AG10803 (cell line): ENCODE measurements at places on chromosomes 1 and 21.
A peak's percentile ranks its signal among the peaks of the same experiment; 100 is the strongest.

- DNase-seq = no peak
Observed at GRCh38 chr1:230781131-230781530, 33.9 kb downstream of the CAPN9 start.

GRCh38 chr1:201724766-201725118 is 104.2 kb upstream of the IPO9 start:
- DNase-seq = no peak

DNA sequence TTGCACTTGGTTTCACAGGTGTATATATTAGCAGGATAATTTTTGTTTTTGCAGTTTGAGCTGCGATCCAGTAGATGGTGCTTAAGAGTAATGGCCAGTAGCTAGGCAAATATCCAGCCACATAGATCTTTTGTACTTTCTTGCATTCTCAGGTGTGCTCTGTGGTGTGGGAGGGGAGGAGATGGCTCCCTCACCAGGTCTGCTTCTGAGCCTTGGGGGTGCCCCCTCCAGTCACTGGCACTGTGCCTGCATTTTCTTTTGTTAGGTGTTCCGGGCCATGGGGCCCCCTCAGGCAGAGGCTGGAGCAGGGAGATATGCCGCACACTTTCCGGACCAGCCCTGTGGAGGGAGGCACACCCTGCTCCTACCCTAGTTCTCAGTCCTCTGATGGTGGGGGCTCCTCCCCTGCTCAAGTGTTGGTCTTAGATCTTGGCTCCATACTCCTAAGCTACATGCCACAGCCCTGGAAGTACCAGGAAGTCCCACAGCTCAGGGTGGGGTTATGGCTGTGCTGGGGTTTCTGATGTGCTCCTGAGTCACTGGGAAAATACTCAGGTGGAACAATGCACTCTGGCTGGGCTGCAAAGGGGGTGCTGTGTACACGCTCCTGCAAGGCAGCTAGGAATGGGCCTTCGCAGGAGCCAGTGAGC is 197.6 kb upstream of the DMRTA2 start:
- DNase-seq = no peak

- DNase-seq = peak; percentile 91
Observed at GRCh38 chr1:108646648-108647269, 14.1 kb downstream of the HENMT1 start.

- no peak for DNase-seq
Observed at GRCh38 chr1:15403962-15404580, 5.6 kb upstream of the EFHD2 start.
